ENCODE measurements at places on chromosomes 4 and X.

- no peak for DNase-seq
Observed at GRCh38 chrX:120311727-120312063, 434 bp upstream of the TMEM255A start.

DNA sequence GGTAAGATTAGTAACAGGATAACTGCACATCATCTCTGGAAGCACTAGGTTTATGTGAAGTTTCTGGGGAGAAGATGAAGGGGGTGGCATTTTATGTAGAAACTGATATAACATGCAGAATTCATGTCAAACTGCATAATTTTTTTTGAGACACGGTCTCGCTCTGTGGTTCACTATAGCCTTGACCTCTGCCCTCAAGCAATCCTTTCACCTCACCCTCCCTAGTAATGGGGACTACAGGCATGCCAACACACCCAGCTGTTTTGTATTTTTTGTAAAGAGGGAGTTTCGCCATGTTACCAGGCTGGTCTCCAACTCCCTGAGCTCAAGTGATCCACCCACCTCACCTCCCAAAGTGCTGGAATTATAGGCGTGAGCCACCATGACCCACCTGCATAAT is 11.5 kb downstream of the ABRAXAS1 start:
- DNase-seq = no peak

DNA sequence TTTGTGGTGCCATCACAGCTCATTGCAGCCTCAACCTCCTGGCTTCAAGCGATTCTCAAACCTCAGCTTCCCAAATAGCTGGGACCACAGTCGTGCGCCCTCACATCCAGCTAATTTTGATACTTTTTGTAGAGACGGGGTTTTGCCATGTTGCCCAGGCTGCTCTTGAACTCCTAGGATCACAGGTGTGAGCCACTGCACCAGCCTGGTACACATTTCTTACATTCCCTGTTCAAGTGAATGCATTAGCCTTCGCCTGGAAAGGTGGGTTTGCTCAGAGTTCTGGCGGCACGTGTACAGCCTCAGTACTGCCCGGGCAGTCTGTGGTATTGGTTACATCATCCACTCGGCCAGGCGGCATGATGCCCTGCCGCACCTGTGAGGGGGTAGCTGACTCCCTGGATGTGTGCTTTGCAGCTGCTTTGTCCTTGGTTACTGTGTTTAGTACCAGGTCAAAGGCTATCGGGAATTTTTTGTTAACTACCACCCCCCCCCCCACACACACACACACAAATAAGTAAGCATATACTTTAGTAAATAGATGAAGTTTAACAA is 57.1 kb downstream of the TNIP2 start:
- no peak for DNase-seq

GRCh38 chrX:10070714-10071436 is 85.9 kb upstream of the CLCN4 start:
- no peak for DNase-seq

DNA sequence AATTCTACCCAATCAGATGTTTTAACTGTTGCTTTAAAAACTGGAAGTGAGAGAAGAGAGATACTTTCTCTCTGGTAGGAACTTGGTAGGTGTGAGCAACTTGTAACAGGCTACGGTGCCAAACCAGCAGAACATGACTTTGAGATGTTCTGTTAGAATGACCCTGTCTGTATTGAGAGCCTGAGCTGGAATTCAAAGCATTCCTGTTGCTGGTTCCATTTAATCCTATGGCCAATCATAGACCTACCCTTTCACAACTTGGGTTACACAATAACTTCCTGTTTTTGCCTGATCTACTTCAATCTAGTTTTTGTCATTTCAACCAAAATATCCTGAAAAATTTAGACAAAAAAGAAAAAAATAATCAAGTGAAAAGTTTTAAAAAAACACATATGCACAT is 1.7 kb upstream of the PRRG1 start:
- DNase-seq = no peak

DNA sequence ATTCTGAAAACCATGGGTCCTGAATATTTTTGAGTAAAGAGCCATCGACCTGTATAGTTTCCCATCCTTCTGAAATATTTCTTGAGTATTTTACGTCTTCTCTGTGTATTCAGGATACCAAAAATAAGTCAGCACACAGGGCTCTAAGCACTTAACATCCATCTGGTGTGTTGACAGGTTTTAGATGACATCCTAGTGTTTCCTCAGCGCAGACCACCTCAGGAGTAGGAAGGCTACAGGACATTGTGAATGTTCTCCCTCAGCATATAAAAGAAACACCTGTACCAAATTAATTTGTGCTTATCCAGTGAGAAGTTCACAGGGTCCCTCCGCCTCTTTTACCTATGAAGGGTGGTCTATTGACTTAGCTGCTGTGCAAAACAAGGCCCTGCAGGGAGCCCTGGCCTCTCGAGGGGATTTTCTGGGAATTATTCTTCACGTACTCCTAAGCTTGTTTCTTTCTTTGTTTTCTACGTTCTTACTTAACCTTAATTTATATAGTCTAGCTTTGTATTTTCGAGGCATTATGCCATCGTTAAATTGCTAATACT is 241.8 kb downstream of the FBXO8 start:
- no peak for DNase-seq

DNA sequence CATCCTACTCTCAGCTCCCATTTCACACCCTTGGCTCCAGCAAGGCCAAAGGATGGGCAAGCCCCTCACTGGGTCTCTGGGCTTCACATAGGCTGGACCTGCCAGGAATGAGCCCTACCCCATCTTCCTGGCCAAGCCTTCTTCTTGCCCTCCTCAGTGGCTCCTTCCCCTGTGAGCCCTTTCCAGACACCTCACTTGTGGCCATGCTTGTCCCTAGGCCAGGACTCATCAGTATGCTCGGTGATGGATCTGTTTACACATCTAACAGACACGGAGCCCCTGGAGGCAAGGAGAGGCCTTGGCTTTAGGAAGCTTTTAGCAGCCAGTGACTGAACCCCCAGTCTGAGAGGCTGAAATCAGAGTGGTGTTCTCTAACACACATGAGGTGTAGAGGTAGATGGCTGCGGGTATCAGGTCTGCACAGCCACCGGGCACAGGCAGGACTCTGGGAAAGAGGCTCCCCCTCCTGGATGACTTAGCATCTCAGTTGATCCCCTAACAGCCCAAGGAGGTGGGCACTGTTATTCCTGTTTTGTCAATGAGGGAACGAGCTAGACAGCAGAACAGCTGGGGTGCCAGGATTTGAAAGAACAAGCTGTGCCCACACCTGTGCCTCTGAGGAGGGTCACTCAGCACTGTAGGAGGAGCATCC is 44.8 kb downstream of the PPP2R2C start:
- DNase-seq = no peak

- DNase-seq = no peak
Observed at GRCh38 chr4:48914311-48914710, 7.7 kb upstream of the OCIAD2 start.

DNA sequence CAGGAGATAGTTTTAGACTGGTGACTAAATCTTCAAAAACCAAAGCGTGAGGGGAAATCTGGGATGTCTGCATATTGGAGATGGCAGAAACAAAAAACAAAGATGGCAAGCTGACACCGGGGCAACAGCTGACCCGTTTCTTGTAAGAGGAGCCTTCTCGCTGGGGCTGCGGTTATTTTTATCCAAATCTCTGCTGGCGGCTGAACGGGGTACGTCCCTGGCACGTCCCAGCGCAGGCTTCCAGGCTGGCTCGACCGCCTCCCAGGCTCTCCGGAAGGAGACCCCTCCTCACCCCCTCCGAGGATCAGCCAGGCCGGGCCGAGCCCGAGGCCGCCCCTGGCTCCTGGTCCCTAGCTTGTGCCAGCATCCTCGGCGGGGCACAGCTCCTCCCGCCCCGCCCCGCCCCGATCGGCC is 403 bp downstream of the SGCB start:
- DNase-seq = no peak

DNA sequence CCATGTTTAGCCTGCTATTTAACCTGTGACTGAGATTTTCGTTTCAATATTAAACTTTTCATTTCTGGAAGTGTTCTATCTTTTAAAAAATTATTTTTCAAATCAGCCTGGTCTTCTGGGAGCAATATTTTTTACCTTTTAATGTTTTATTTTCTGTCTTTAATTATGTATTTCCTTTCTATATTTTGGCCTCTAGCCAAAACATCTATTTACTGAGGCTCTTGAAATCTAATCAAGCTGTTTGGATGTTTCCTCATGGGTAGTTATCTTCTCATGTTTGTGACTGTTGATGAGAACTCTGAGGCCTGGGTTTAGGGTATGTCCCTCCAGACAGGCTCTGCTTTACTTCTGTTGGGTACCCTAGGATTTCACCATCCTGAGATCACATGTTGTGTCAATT is 10.3 kb upstream of the SLC10A4 start:
- DNase-seq = no peak

DNA sequence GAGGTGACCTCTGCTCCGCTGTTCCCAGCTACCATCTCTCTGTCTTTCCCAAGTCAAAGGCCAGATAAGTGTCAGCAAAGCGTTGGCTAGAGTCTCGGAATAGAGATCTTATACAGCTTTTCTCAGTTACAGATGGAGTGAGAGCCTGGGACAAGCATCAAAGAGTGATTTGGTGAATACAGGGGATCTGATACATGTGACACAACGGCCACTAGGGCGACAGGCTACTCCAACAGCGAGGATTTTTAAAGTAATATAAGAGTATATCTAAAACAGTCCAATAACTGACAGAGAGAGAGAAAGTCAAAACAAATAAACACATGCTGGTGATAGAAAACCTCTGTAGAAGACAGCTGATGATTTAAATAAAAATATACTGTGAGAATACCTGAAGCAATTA is 433.1 kb upstream of the SMIM31 start:
- DNase-seq = no peak

DNA sequence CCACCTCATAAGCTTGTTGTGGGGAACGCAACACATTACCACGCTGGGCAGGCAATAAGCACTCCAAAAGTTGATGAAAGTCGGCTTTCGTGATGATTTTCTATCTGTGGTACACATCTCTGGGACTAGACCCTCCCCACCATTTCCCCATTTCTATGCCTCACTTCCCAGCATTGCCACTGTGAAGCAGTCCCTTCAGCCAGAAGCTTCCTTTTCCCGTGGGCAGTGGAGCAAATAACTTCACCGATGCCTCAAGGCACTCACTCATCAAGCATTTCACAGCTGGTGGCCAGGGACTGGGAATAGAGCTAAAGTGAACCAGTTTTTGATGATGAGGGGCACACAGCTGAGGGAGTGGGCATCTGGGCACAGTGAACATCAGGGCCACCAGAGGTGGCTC is 18.9 kb downstream of the C4orf50 start:
- no peak for DNase-seq

GRCh38 chrX:38804682-38805431 is 3.6 kb downstream of the MID1IP1 start:
- no peak for DNase-seq

- DNase-seq = no peak
Observed at GRCh38 chrX:38318196-38318595, 9.1 kb downstream of the RPGR start.

DNA sequence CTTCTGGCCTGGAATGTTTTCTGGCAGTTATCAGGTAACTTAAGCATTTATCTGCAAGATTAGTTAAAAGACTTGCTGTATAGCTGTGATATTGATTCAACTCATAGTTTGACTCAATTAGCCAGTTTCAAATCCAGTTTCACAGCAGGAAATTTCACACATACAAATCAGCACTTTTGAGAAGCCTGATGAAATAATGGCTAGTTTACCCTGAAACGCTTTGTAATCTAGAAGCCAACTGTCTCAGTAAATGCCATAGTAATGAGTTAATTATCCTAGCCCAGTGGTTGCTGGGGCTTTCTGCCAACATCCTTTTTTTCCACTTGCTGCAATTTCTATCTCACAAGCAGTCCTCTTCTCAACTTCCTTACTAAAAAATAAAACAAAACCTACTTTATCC is 53.1 kb downstream of the ARHGEF38 start:
- peak; percentile 7 for DNase-seq

- DNase-seq = no peak
Observed at GRCh38 chr4:31375936-31376335, 655.8 kb downstream of the PCDH7 start.

- no peak for DNase-seq
Observed at GRCh38 chrX:11355259-11355909, 62.2 kb downstream of the AMELX start.

DNA sequence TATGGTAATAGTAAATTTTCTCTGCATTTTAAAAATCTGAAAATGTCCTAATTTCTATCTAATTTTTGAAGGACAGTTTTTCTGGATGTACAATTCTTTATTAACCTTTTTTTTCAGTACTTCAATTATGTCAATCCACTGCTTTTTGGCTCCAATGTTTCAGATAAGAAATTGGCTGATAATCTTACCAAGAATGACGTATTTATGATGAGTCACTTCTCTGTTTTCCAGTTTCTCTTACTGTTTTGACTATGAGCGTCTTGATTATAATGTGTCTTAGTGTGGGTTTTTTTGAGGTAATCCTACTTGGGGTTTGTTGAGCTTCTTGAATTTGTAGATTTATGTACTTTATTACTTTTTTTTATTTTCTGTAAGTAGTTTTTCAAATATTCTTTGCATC is 47.2 kb downstream of the UGT2B11 start:
- no peak for DNase-seq

DNA sequence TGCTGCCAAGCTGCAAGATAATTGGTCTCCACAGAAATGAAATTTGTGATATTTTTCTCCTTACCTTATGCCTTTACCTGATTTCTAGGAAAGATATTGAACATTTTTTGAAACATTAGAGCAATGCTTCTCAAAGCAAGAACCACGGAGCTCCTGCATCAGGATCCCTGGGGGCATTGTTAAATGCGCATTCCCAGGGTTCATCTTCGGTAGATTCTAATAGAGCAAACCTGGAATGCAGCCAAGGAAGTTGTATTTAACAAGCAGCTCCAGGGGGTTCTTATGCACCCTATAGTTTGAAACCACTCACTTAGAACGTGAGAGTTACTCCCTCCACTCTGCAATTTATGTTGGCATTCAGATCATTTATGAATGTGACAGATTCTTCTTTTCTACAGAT is 126.2 kb downstream of the SLC39A8 start:
- DNase-seq = no peak

- peak; percentile 91 for DNase-seq
Observed at GRCh38 chrX:46180258-46180687, 364.9 kb downstream of the ZNF674 start.

- DNase-seq = no peak
Observed at GRCh38 chr4:144494280-144494679, 151.7 kb upstream of the HHIP start.

- no peak for DNase-seq
Observed at GRCh38 chr4:37909332-37910090, 18.6 kb downstream of the TBC1D1 start.
